ENCODE measurements at places on chromosomes 2 and 18.

- DNase-seq: no peak
These were observed 88.0 kb downstream of the AFF3 start for GRCh38 chr2:100054426-100054825.

DNA sequence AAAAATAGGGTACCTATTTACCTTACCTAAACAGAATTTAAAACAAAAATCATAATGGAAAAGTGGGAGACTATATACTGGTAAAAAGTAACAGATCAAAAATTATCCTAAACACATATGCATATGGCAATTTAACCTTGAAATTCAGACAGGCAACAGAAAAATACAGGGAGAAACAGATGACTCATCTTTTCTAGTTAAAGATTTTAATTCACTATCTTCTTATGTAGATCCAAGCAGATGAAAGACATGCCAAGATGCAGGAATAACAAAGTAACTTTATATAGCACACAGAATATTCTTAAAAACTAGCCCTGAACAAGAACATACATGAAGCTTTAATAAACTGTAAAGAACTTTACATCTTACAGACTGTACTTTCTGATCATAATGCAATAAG lies 30.9 kb downstream of the PRPF40A start:
- DNase-seq: no peak

GRCh38 chr2:148507970-148508369 lies 136.6 kb upstream of the EPC2 start:
- no peak for DNase-seq

DNA sequence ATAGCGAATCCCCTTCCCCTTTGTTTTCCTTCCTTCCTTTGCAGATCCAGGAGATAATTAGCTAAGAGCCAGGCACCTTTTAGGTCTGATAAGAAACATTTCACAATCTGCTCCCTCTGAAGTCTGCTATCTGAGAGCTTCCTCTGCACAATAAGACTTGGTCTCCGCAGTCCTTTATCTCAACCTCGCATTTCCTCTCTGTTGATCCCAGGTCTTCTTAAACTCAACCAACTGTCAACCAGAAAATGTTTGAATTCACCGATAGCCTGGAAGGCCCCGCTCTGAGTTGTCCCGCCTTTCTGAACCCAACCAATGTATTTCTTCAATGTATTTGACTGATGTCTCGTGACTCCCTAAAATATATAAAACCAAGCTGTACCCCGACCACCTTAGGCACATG lies 78.4 kb upstream of the CTDP1 start:
- DNase-seq: no peak

- DNase-seq: no peak
These were observed 62.7 kb upstream of the GATA6 start for GRCh38 chr18:22106536-22107292.

DNA sequence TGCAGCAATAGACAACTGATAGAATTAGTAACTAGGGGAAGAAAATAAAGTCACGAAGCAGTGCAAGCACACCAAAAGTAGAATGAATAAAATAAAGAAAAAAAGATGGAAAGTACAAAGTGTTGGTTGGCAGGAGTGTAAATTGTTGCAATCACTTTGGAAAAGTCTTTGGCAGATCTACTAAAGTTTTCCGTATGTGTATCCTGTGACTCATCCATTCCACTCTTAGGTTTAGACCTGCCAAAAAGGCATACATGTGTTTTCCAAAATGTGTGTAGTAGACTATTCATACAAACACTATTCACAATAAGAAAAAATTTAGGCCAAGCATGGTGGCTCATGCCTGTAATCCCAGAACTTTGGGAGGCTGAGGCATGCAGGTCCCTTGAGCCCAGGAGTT lies 282.1 kb upstream of the FSIP2 start:
- DNase-seq: no peak

DNA sequence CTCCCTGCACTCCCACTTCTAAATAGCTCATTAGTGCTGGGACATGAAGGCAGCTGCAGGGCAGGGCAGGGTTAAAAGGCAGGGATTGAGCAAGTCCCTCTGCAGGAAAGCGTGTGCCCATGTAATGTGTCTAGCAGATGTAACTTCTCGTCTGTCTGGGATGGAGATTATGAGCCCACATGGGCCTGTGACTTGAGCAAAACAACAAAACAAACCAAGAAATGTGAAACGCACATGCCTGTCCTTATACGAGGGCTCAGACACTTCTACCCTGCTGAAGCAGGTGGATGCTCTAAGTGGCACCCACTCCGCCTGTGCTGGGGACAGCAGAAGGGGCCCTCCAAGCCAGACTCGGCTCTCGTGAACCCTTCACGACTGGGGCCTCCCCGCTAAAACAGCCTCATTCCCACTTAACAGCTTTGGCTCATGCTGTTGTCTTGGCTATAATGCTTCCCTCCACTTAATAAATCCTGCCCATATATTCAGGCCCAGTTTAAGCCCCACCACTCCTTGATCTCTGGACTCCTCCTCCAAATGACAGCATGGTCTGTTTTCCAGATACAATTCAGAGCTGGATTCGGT lies 40.9 kb downstream of the TMEM247 start:
- no peak for DNase-seq

GRCh38 chr2:237485844-237486243 lies 1.2 kb upstream of the MLPH start:
- DNase-seq: no peak

DNA sequence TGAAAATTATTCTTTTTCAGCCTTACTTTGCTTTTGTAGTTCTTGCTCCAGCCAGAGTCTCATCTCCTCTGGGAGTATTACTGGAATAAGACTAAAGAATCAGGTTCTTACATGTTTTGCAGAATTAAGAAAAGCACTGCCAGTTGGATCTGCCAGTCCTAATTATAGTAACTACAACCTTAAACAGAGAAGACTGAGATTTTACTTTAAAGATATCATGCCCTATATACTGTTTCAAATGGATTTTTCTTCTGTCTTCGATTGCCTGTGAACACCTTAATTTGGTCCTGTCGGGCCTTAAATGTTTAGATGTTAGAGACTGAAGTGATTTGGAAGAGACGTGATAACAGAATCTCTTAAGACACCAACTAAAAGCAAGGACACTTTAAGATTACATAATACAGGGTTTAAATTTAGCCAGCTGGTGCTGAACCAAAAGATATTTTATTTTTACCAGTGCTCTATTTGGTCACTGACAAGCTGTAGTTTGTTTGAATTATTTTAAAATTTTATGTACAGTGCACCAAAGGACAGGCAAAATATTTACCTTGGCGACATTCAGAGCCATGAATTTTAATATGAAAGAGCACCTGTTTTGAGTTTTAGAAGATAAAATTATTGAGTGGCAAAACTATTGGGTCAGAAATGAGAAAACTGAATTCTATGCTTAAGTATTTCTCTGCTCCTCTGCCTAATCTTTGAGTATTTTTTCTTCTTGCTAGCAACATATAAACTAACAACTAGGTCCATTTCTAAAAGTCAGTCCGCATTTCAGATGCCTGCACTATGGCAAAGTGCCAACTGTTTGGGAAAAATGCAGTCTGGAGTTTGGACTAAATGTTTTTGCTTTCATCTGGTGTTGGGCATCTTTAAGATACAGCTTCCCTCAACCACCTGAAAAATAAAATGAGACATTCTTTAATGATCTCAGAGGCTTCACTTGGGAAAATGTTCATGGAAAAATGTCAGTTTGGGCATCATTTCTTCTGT lies 300.0 kb downstream of the XIRP2 start:
- no peak for DNase-seq

DNA sequence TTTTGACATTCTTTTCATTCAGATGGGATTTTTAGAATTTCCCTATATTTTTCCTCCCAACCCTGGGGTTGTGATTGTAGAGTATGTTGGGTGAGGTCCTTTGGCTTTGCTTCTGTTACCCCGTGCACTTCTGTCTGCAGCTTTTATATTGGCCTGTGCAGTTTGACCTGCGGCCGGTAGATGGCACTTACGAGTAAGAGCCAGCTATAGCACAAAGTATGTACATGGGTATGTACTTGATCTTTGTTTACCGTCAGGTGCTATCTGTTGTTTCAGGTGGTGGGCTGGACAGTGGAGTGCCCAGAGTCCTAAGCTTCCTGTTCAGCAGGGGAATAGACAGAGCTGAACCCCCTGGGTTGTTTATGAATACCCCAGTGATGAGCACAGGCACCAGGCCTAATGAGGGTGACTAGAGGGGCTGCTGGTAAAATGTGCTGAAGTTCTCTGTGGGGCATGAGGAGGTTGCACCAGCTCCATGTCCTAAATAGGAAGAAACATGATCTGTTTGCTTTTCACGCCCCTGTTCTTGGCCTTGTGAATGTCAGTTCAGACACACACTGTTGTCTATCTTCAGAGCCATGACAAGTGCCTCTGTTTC lies 58.9 kb upstream of the THUMPD2 start:
- DNase-seq: no peak

DNA sequence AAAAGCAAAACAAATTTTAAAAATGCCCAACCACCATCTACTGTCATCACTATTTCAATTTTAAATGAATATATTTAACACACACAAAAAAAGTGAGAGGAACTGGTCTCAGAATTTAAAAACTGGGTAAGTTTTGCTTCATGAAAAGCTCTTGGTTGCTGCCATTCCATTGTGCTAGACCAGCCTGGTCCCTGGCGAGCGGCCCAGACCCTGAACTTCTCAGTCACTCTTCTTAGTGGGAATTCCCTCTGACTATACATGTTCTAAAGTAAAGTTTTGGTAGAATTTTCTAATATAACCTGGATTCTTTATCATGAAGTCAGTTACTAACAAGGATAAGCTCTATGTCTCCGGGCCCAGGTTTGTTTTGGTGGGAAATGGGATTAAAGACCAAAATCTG lies 34.8 kb upstream of the TMEM177 start:
- no peak for DNase-seq

DNA sequence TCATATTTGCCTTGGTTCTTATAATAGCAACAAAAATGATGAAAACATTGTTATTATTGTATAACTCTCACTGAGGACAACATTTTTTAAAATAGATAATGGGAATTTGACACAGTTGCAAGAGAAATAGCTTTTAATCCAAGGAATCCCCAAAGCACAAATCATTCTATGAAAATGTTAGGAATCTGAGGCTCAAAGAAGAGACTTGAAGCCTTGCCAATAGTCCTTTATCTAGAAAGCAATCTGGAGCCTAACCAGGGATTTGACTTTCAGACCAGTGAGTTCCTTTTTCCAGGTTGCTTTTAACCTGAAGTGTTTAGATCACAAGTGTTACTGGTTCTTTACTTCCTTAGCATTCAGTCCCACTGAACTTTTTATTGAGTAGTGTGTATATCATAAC lies 574.5 kb upstream of the ZEB2 start:
- no peak for DNase-seq

DNA sequence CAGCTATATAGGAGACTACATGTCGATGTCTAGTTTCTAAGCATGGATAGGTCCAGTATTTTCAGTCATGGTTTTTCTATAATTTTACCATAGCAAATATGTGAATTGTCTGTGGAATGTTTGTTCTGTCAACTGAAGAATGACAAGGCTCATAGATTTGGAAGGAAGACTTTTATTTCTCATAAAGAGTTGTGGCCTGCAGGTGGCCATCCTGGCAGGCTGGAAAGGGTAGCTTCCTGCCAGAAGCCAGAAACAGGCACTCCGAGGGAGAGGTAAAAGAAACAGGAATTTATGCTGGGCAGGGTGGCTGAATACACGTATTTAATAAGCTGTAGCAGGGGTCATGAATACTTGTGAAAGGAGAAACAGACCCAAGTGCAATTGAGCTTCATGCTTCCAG lies 182.1 kb downstream of the PARD3B start:
- no peak for DNase-seq

DNA sequence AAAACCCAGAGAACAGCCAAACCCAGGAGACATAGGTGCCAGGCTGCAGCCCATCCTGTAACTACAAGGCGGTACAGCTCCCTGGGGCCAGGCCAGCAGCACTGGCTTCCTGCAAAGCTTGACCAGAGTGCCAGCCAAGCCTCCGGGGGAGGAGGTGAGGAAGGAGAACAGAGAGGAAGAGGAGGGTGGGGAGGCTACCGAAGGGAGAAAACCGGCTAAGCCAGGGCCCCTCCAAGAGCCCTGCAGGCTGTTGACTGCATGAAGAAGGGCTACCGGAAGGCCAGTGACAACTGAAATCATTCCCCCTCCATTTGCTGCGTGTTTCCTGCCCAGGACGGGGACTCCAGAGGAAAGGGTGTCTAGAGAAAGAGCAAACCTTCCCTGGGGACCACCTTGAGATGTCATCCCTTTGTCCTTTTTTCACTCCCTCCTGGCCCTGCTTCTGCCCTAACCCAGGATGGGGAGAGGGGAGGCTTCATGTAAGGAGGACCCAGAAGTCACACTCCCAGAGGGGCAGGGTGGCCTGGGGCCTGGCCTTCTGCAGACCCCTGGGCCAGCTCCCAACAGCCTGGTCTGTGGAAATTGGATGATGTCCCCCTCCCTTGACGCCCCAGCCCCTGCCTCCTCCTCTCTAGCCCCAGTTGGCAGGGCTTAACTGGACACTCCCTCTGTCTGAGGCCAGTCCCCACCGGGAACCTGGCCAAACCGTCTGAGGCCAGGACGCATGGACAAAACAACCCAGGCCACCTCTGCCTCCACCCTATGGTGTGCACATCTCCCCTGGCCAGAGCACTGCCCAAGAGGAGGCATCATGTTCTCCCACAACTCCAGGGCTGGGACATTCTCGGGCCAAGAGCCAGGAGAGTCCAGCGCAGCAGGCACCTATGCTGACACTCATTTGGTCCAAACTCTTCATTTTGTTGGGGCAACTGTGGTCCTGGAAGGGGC lies 207.8 kb downstream of the CYP26B1 start:
- no peak for DNase-seq

DNA sequence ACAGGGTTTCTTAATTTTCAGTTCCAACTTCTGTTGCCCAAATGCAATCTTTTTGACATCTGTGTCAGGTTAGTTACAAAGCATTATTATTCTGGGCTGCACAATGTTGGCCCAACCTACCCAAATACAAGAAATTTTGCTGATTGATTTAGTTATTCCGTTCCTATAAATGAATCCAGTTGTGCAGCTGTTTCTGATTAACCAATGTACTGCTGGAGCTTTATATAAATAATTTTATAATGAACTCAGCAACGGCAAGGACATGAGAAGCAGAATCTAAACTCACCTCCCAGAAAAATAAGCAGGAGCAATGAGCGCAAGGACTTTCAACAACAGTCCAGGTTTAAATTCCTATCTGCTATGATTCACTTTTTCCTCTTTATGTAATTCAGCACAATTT lies 76.3 kb upstream of the WIPF1 start:
- DNase-seq: no peak

DNA sequence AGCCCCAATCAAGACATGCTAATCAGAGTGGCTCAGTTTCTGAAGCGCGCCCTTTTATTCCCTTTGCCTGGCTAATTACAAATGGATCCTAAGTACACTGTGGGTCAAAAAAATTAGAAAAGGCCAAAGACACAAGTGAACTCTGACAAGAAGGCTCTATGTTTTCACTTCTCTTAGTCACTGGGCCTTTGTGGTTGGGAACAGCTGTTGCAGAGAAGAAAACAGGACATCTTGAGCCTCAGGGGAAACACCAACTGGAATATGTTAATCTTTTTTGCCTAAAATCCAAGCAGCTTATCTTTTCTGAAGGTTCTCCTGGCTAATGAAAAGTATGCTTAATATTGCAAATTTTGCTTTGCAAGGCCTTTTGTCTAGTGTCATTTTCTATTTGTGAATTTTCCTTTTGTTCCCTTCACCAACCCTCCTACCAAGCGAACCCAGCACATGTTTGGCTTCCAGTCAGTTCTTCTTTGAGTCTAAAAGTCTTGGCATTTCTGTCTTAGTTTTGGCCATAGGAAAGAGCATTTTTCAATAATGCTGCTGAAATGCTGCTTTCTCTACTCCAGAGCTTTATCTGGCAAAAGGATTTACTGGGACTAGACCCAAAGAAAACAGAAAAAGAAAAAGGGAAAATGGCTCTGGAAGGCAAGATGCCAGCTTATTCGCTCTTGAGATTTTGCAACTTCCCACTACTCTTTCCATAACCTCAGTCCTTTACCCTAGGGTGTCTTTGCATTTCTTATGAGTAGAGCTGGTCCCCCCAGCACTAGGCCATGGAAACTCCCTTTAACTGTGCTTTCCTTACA lies 440.2 kb upstream of the ST6GAL2 start:
- no peak for DNase-seq
